ENCODE measurements at places on chromosomes 6 and 20.

GRCh38 chr20:59441860-59442810 is 141.7 kb downstream of the EDN3 start:
- DNase-seq = no peak

- DNase-seq = no peak
These were observed 64.2 kb downstream of the GCNT2 start for GRCh38 chr6:10585209-10585845.

DNA sequence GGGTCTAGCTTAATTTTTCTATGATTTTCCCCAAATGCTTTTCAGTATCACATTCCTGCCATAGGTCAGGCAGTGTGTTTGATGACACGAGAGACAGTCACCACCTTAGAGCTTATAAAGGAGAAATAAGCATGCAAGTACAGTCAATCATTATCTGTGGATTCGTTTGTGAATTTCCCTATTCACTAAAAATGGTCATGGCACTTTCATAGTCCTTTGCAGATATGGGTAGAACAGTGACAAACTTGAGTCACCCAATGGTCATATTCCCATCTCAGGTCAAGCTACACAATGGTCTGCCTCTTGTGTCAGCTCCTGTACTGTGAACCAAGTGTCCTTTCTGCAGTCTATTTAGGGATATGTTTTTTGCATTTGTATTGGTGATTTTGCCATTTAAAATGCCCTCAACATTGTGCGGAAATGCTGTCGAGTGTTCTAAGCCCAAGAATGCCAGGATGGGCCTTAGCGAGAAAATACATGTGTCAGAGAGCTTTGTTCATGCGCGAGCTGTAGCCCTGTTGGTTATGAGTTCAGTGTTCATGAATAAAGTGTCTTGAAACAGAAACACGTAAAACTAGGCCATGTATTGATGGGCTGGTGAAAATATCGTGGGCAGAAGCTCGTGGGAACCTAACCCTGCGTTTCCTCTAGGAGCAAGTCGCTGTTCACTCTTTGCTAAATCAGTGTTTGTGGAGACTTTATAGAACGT is 19.8 kb downstream of the SUMO4 start:
- no peak for DNase-seq

GRCh38 chr6:57224769-57225515 is 2.8 kb upstream of the RAB23 start:
- DNase-seq = no peak

- DNase-seq = no peak
These were observed 216.3 kb upstream of the ECI2 start for GRCh38 chr6:4351520-4352321.

DNA sequence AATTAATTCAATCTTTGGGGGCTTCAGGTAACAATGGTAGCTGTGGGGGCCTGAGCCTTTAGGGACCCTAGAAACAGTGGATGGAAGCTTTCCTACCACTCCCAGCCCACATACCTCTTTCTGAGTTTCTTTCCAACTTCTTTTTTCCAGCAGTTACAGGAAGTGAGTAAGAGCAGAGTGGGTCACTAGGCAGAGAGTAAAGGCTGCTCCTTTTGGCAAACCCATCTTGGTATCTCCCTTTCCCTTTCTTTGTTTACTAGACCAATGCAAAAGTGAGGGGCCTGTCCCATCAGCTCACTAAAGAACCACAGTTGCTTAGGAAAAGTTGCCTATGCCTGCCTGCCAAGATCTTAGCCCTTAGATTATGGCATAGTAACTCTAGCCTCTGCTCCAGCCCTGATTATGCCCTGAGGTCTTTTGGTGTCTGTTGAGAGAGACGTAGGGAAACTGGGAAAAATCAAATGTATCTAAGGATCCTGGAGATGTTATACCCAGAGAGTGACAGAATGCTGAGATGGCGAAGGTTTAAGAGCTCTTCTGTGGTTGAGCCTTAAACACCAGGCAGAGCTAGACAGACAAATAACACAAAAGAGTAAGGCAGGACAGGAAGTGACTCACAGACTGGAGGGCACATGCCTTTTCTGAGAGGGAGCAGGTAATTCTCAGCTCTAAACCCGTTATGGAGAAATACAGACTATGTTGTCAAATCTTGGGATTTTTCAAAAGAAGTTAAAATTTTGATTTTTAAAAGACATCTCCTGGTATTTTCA is 31.3 kb downstream of the TRMT6 start:
- DNase-seq = no peak

DNA sequence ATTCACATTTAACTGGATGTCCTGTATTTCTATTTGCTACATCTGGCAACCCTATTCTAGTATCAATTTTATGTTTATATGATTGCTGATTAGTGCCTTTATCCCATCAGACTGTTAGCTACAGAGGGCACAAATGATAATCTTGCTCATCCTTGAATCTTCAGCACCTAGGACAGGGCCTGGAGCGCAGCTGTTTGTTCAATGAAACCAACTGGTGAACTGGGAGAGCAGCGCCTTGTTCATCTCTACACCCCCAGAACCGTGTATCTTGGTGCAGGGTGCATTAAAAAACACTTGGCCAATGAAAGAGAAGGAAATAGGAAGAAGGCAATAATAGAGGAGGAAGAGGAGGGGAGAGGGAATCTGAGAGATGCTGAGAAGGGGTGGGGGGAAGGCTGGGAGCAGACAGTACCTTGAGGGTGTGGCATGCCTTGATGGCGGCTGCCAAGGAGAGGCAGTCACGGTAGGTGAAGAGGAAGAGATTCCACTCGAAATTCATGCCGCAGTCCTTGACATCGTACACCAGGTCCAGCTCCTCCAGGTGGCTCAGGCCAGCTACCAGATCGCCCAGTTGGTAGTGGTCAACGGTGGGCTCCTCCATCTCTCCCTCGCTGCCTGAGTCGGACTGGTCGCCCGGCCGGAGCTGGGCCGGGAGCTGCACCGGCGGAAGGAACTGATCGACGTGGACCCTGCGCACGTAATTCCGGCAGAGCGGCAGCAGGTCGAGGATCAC is 15.5 kb downstream of the TMEM151B start:
- no peak for DNase-seq

GRCh38 chr20:8050157-8050837 is 30.7 kb upstream of the TMX4 start:
- no peak for DNase-seq

GRCh38 chr6:85506441-85507093 is 56.7 kb downstream of the NT5E start:
- no peak for DNase-seq

GRCh38 chr6:43865086-43865485 is 95.1 kb downstream of the VEGFA start:
- no peak for DNase-seq

GRCh38 chr20:38002422-38002821 is 30.8 kb downstream of the TTI1 start:
- DNase-seq = no peak

- DNase-seq = no peak
These were observed 42.4 kb upstream of the MLN start for GRCh38 chr6:33846226-33846625.

DNA sequence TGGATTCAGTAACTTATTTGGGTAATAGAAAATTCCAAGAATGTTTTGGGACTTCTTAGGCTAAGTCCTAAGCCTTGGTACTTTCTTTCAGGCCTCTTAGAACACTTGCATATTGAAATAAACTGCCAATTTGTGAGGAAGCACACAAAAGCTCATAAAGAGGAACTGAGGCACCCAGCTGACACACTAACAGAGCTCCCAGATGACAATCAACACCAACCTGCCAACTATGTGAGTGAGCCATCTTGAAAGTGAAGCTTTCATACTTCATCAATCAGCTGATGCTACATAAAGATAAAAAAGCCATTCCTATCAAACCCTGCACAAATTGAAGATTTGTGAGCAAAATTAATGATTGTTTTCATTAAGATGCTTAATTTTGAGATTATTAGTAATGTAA is 832.5 kb upstream of the EPHA7 start:
- no peak for DNase-seq

DNA sequence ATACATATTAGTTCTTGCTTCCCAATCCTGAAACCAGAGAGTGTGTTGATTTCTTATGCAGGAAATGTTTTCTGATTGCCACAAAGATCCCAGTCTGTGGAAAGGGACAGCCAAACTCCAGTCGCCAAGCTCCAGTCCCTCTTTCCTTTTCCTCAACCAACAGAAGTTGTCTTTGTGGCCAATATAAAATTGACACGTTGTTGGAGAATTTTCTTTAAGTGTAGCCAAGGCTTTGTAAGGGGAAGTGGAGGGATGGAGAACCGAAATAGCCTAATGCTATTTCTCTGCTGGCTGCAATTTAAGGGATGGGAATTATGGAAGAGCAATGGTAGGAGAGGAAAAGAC is 5.4 kb downstream of the ADGRB3 start:
- DNase-seq = no peak

DNA sequence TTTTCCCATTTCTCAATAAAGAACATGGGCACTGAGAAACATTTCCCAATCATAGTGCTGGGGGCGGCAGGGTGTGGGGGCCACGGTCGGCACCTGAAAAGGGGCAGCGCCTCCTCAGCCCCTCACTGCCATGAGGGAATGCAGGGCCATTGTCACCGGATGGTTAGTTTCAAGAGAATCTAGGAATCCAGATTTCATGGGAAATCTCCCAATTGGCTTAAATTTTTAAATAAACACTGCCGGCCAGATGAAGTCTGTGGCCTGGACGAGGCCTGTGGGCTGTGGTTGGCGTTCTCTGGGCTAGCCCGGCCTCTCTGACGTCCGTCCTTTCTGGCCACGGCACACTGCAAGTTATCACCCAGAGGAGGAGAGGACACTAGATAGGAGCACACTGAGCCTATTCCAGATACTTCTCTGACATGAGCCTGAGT is 25.6 kb downstream of the MANBAL start:
- DNase-seq = no peak

DNA sequence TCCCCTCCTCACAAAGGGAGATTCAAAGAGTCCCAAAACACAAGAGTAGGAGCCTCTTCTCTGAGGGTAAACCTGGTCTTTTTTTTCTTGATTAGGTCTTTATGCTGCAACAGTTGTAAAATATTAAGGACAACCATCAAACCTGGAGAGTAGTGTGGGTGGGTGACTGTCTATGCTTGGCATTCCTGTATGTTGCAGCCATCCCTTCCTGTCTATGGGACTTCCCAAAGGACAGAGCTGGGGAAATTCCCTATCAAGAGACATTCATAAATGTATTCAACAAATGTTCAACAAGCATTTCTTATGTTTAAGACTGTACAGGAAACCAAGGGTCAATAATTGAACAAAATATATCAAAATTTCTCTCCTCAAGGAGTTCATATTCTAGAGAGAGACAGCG is 5.5 kb downstream of the BTN2A2 start:
- no peak for DNase-seq

DNA sequence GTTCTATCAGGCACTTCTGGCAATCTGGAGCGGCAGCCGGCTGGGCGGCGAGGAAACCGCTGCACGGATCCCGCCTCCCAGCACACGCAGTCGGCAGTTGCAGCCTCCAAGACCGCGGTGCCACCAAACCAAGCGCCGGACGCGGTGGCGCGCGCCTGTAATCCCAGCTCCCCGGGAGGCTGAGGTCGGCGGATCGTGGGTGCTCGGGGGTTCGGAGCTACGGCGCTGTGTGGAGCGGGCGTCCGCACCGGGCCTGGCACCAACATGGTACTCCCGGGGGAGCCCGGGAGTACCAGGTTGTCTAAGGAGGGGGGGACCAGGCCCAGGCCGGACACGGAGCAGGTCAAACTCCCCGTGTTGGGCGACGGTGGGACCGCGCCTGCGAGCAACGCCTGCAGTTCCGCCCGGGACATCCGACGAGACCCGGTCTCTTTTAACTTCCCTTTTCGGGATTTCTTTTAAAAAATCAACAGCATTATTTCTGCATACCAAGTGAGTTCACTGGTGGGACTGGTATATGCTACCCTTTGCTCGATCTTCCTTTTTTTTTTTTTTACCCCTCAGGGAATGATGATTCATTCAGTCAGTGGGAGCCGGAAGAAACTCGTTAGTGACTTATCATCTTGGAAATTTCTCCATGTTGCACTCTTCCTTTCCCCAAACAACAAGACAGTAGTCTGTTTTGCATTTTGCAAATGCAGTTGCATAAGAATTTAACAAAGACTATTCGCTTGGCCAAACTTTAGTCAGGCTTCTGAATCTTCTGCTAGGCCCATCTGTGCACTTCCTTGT is 27.6 kb downstream of the ZNF311 start:
- no peak for DNase-seq

- DNase-seq = no peak
These were observed 31.2 kb downstream of the TTLL9 start for GRCh38 chr20:31901615-31902014.

- DNase-seq = no peak
These were observed 268.4 kb upstream of the SYNCRIP start for GRCh38 chr6:85911067-85911466.

- DNase-seq = no peak
These were observed 6.7 kb upstream of the HSF2 start for GRCh38 chr6:122392564-122393350.

DNA sequence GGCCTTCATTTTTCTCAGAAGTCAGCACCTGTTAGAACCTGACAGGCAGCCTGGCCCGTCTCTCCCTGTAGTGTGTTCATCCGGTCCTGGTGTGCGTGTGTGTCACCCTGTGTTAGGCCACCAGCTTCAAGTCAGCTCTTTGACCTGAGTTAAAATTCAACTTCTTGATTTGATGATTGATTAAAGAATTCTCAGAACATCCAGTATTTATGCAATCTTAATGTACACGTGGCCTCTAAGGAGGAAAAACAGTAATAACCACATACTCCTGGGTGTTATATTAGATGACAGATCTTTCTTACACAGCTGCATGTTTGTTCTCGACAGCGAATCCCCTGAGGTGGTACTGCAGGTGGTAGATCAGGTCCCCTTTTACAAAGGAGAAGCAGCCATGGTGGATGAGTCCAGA is 19.1 kb upstream of the TMEM217 start:
- no peak for DNase-seq

DNA sequence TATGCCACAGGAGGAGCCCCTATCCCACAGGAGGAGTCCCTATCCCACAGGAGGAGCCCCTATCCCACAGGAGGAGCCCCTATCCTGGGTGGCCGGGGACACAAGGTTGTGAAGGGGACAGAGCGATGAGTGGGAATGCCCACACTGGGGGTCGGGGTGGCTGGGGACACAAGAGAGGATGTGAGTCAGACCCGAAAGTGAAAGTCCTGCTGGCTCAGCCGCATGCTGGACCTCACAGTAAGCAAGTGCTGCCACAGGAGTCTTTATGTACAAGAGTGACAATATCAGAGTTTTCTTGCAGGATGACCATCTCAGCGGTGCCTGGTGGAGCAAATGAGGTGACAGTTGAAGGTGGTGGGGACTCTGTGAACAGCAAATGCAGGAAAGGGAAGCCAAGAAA is 93.7 kb downstream of the PSMB1 start:
- no peak for DNase-seq

DNA sequence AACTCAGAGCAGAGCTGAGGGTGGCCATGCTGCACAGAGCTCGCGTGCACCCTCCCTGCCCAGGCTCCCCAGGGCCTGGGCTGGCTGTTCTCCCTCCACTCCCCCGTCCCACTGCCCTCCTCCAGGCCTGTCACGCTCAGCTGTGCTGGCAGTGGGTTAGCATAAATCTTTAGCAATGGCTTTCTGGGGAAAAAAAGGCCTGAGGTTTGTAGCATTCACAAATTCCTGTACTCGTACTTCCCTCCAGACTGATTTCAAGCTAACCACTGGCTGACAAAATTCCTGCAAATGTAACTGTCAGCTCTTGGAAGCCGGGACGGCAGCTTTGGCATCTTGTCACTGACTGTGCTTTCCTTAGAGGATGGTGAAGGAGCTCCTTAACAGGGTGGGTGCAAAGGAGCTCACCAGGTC is 22.3 kb upstream of the SMOC2 start:
- no peak for DNase-seq

- DNase-seq = no peak
These were observed 3.1 kb upstream of the PTGIS start for GRCh38 chr20:49570828-49571552.

GRCh38 chr6:11291582-11291981 is 59.1 kb upstream of the NEDD9 start:
- no peak for DNase-seq

- no peak for DNase-seq
These were observed 609.8 kb downstream of the RFPL4B start for GRCh38 chr6:112956696-112957535.
